ENCODE measurements at places on chromosomes 6 and 20.

DNA sequence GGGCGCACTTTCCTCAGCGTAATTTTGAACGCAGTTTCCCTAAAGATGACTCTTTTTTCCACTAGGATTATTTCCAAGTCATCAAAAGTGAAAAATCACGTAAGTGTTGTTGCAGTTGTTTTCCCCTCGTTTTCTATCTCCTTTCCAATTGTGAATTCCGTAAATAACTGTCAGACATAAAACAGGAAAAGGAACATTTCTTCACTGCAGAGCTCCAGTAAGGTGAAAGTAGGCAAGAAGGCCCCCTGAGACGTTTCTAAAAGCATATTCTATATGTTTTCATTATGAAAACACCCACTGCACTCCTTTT lies 17.8 kb downstream of the HIVEP2 start:
- DNase-seq, result no peak

DNA sequence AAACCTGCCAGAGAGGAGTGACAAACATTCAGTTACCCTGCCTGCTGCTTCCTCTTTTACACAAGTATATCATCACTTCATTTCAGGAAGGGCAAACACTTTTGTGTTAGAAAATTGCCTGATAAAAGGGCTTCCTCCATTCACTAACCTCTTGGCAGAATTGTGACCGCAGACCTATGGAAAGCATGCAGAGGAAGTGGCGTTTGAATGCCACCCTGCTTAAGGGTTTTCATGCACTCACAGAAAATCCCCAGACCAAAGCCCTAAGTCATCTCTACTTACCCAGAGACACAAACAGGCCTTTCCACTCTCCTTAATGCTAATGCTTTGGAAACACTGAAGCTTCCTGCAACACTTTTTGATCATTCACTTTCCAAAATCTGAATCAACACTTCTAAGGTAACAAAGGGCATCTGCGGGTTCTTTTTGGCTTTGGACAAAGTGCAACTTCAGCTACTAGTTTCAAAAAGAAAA lies 22.1 kb upstream of the RALGAPA2 start:
- DNase-seq, result no peak

GRCh38 chr6:125018136-125018535 lies 55.9 kb downstream of the RNF217 start:
- no peak for DNase-seq

GRCh38 chr6:9851541-9852380 lies 563.1 kb downstream of the TFAP2A start:
- no peak for DNase-seq

- no peak for DNase-seq
Measured at GRCh38 chr6:135985471-135985870, 134.0 kb downstream of the PDE7B start.

DNA sequence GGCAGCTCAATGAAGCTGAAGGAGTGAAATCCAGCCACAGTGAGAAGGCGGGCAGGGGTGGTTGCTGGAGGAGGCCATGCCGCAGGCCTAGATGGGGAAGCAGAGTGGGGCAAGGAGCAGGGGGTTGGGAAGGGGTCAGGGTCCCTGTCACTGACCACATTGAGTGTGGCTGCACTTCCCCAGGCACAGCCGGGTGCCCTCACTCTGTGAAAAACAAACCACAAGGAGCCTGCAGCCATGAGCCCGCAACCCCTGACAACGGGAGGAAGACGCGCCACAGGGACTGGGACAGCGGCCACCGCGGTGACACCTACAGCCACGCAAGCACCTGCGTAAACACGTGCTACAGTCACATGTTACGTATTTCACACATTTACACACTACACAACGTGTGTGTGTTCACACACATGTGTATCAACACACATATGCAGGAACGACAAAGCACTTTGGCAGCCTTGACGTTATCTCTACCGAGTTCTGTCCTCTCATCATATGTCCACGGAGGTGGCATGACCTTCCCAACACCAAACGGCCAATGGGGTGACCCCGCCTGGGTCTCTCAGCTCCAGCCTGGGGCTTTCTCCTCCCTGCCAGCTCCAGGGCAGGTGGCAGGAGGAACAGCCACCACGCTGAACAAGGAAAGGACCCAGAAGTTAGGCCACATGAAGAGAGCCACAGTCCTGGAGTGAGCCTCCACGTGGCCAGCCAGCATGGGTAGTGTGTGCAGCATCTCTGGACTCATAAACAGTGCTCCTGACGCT lies 137.6 kb upstream of the RPS6KA2 start:
- no peak for DNase-seq

All from stimulated activated CD4-positive, alpha-beta T cell treated with anti-CD3 and anti-CD28 coated beads, Interleukin-4, amount 100 ng/mL, for 4 hours (primary cell).